ENCODE measurements at places on chromosomes 3 and 15. TPM values are rescaled to one million over a fixed set of nuclear protein-coding genes. Genes with fewer than 3 reads are reported as not detected.
A peak's percentile ranks its signal among the peaks of the same experiment; 100 is the strongest.

Gene CHRNA3
- total RNA-seq, result not detected

Gene CACNA2D2
- total RNA-seq, result 2.8 TPM

GRCh38 chr3:118884748-118885206 lies 149.9 kb downstream of the IGSF11 start:
- DNase-seq, result peak; percentile 70

DNA sequence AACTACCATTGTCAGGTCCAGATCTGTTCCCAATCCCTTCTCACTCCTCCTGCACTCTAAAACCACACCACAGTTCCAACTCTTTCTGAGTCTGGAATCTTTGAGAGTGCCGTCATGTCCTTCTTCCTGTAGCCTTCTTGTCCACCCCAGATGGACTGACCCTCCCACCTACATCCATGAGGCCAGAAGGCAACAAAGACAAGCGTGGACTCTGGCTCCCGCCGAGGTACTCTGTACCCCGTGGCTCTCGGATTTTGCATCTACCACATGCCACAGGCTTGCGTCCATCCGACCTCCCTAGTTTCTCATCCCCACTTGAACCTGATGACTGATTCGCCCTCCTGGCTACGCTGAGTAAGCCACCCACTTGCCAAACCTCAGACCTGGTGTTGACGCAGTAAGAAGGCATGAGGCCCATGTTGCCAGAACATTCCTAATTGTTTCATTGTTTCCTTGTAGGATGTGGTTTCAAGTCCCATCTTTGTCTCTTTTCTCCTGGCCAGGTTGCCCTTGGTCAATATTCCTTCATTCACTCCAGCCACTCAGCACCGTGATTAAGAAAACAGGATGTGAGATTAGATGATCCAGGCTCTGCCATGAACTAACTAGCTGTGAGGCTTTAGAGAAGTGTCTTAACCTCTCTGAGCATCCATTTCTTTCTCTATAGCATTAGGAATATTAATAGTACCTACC lies 1.1 kb upstream of the ZBTB38 start:
- peak; percentile 29 for DNase-seq

DNA sequence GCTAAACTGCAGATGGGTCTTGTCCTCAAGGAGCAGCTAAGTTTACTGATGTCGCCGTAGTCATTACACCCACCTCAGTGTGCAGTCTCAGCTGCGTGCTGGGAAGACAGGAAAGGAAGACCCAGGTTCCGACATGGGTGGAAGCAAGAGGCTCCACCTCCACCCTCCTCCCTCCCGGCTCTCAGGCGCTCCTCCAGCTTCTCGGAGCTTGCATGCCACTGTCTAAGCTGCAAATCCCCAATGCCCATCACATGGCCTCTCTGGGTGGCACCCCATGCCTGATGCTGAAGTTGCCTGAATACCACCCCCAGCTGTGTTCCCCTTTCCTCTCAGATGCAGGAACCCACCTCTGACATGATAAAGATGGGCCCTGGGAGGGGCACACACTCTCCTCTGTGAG lies 58.5 kb downstream of the MGLL start:
- DNase-seq, result no peak

DNA sequence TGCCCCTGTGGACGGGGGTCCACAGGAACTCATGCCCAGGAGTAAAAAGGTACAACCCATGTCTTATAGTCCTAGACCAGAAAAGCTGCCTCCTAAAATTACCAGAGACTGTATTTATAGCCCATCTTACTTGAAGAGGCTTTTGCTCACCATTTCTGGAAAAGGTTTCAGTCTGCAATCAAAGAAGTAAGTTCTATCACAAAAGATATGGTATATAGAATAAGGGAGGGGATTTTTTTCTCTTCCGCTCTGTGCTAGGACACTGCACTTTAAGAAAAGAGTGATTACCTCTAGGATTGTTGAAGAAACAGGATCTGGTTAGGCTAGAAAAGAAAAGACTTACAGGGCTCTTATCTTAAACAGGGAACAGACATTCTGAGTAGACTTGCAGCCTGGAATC lies 2.6 kb downstream of the SSUH2 start:
- no peak for DNase-seq

DNA sequence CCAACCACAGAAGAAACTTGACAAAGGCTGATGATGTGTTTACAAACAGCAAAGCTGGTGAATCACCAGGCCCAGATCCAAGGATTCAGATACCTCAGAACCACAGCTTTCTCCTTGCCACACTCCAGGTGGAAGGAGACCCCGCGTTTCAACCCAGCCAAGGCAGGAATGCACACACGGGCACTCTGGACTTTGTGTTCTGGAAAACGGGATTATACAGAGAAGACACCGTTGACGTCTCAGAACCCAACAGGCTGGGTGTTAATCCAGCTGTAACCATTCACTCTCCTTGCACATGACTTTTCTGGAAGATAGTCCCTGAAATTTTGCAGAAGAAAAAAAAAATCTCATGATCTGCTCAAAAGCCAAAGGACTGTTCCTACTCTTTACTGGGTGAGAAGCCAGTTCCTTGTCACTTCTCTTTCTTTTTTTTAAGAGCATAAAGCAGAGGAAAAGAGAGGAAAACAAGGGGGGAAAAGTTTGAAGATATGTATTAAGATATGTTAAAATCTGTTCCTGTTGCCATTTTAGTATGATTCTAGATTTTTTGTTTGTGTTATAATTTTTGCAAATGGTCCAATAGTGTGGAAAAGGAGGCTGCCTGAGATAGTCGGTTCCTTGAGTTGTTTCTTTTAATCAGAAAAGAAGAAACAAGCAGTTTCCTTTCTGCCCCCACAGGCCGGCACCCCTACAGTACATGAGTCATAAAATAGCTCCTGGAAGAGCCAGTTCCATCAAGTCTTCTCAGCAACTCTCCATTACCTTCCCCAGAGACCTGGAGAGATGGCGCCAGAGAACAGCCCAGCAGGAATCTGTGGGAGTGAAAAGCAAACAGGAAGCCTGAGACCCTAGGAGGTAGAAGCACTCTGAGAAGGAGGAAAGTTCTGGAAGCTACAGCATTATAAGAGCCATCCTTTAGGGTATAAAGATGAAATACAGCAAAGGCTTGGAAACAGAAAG lies 73.1 kb downstream of the RORA start:
- peak; percentile 58 for DNase-seq

DNA sequence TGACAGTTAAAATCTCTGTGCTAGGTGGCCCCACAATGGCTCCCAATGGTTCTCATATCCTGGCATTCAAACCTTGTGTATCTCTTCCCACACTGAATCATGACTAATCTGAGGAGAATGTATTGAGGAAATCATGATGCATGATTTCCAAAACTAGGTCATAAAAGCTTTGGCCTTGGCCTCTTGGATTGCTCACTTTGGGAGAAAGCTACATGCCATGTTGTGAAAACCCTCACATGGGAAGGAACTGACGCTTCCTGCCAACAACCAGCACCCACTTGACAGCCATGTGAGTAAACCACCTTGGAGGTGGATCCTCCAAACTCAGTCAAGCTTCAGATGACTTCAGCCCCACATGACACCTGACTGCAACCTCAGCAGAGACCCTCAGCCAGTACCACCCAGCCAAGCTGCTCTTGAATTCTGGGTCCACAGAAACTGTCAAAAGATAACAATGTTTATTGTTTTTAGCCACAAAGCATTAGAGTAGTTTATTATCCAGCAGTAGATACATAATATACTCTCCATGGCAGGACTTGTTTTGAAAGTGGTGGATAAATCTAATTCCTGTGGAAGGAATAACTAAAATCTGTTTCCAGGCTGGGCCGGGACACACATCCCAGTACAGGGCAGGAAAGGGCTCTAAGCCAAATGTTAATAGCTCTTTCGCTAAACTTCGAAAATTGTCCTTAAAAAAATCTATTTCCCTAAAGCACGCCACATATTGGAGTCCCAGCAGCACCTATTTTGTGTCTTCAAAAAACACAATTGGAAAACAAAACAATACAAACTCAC lies 1.0 kb upstream of the ZNF620 start:
- no peak for DNase-seq

GRCh38 chr3:40574661-40575060 lies 49.9 kb downstream of the ZNF621 start:
- DNase-seq, result no peak

- no peak for DNase-seq
Observed at GRCh38 chr15:89148126-89148525, 59.9 kb downstream of the ABHD2 start.

- DNase-seq, result no peak
Observed at GRCh38 chr3:63655519-63655918, 3.0 kb downstream of the SNTN start.

GRCh38 chr15:45314960-45315359 lies 62.9 kb downstream of the SLC28A2 start:
- DNase-seq, result no peak

- no peak for DNase-seq
Observed at GRCh38 chr15:79640206-79640605, 208.1 kb downstream of the MINAR1 start.

- no peak for DNase-seq
Observed at GRCh38 chr3:192128922-192129321, 598.4 kb downstream of the FGF12 start.

- DNase-seq, result no peak
Observed at GRCh38 chr15:87661454-87662355, 594.8 kb downstream of the NTRK3 start.

GRCh38 chr3:178915365-178915764 lies 156.2 kb downstream of the ZMAT3 start:
- DNase-seq, result no peak

DNA sequence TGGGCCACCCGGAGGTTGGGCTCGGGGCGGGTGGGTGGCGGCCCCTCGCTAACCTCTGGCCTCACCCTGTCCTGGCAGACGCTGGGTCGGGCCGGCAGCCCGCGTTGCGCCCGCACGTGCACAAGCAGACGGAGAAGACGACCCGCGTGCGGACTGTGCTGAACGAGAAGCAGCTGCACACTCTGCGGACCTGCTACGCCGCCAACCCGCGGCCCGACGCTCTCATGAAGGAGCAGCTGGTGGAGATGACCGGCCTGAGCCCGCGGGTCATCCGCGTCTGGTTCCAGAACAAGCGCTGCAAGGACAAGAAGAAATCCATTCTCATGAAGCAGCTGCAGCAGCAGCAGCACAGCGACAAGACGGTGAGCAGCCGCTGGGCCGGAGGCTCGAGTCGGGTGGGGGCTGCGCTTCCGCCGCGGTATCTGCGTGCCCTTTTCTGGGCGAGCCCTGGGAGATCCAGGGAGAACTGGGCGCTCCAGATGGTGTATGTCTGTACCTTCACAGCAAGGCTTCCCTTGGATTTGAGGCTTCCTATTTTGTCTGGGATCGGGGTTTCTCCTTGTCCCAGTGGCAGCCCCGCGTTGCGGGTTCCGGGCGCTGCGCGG lies 3.7 kb downstream of the ISL2 start:
- no peak for DNase-seq
